Activated naive CD8-positive, alpha-beta T cell treated with anti-CD3 and anti-CD28 coated beads for 36 hours (primary cell): ENCODE measurements at places on chromosomes 5 and 9. TPM values are rescaled to one million over a fixed set of nuclear protein-coding genes. Genes with fewer than 3 reads are reported as not detected.

- no peak for DNase-seq
Observed at GRCh38 chr5:91132550-91132949, 250.6 kb downstream of the ARRDC3 start.

- DNase-seq: no peak
Observed at GRCh38 chr9:127506814-127507750, 55.8 kb downstream of the LRSAM1 start.

PCDHGA6 gene
- total RNA-seq: 0.08 TPM

SOWAHA gene
- 0.06 TPM for total RNA-seq

ANKRD34B gene
- total RNA-seq: not detected
